ENCODE measurements at places on chromosomes 5 and 9.

GRCh38 chr5:68251804-68252522, 36.4 kb downstream of the PIK3R1 start:
- DNase-seq: no peak

DNA sequence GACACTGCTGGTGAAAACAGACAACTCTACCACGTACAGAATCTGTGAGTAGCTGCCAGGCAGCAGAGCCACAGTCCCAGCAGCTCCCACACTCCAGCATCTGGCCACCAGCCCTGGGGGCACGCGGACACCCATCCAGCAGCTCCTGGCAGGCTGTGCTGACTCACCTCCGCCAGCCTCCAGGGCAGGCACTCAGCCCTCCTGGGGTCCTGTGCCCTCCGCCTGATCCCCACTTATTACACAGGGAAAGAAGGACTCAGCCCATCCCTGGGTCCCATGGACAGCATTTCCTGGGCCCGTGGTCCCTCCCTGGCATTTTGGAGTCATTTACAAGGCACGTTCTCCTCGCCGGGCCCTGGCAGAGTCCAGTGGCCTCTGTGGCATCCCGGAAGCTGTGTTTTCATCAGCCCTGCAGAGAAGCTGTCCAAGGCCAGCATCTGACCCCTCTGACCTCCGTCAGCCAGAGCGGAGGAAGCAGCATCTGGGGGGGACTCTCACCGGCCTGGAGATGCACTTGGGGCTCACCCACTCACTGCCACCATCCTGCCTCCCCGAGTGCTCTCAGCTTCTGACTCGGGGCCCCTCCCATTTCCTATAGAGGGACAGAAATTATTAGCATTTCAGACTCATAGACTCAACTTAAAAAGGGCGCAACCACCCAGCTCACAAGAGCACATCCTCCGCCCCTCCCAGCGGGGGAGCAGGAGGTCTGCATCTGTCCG, 21.6 kb downstream of the PAEP start:
- DNase-seq: no peak

DNA sequence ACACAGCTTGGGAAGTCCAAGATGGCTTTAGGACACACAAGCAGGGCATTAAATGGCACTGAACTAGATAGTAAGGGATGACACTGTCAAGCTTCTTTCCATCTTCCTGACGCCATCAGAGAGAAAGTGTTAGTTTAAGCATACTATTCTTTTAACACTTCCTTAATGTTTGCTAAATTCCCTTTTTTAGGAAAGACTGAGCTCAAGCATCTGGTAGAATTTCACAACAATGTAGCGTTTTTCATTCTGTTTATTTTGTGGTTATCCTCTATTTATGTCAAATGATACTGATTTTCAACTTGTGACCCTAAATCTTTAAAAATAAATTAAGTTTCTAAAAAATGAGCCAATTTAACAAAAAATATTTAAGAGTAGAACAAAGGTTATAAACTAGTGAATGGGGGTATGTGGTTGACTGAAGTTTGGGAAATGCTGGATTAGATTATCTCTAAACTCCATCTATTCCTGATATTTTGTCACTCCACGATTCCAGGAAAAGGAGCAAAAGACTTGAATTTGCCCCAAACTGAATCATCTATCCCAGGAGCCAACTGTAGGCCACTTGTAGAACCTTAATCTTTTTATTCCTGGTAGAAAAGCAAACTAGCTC, 147.4 kb upstream of the KLF9 start:
- DNase-seq: no peak

DNA sequence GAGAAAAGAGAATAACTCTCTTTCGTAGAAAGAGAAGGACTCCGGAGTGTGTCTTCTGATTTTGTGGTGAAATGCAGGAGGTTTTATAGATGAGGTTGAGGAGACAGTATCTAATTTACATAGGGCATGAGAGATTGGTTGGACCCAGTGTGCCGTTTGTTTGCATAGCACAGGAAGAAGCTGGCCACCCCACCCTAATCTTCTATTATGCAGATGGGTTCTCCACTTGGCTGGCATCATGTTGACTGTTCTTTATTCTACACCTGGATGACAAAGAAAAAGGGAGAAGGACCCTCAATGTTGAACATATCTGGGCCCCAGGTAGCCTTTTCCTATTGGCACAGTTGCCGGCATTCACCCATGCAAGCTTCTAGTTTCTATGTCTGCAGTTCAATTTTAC, 23.2 kb upstream of the MINAR2 start:
- DNase-seq: no peak

GRCh38 chr5:80125962-80126480, 90.9 kb downstream of the THBS4 start:
- peak; percentile 33 for DNase-seq

Data from activated CD4-positive, alpha-beta T cell treated with anti-CD3 and anti-CD28 coated beads for 36 hours (primary cell).